Stimulated activated CD8-positive, alpha-beta memory T cell treated with anti-CD3 and anti-CD28 coated beads, Interleukin-4, amount 100 ng/mL, for 1 hour (primary cell): ENCODE measurements at places on chromosomes 13 and 19.

DNA sequence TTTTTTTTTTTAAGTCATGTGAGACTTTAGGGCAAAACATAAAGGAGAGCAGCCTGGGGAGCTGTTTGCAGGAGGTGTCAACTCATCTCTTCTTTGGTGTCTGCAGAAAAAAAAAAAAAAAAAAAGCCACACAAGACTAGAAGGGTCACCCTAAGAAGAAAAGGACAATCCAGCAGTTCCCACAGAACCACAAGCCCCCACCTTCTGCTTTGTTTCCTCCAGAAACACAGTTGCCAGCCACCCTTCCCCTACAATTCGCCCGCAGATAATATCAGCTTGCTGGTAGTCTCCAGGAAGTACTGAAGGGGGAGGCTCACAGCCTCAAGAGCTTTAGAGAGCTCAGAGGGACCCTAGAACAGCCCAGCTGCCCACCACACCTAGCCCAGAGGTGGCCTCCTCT is 22.3 kb upstream of the ZBTB7A start:
- DNase-seq = no peak

GRCh38 chr13:73715911-73716510 is 418.2 kb downstream of the KLF12 start:
- DNase-seq = no peak

- DNase-seq = no peak
These were observed 7.2 kb downstream of the SIN3B start for GRCh38 chr19:16836115-16837034.

- DNase-seq = no peak
These were observed 200.2 kb downstream of the COL4A1 start for GRCh38 chr13:110106726-110107125.

DNA sequence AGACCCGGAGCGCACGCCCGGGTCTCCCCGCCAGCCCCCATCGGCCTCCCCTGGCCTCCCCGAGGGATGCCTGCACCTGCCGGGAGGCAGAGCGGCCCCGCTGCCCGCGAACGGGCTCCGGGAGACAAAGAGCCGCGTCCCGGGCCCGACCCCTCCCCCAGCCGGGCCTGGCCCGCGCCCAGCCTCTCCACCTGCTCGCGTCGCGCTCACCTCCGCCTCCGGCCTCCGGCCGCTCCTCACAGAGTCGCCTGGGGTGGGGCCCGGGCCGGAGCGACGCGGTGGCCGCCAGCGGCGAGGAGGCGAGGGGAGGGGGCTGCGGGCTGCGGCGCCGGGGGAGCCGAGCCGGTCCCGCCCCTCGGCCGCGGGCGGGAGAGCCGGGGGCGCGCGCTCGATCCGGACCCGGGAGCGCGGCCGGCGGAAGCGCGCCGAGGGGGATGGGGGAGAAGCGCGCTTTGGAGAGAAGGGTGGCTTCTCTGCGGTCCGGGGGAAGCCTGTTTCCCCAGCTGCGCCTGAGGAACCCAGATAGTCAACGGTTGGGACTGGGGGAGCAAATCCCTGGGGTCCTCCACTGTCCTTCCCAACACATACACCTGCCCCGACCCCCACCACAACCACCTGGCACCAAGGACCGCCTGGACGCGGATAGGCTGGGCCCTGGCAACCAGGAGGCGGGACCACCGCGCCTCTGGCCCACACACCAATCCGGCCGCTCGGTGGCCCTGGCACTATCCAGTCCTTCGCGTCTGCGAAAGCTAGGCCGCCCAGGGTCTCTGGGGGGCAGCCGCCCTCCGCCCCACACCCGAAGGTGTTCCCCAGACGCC is at the start of gene PRR36:
Gene PRR36, minus strand, starts transcription at position 315 of the 821 bp plus-strand sequence. CDS start 701 bp downstream, outside the sequence.
- DNase-seq = no peak

DNA sequence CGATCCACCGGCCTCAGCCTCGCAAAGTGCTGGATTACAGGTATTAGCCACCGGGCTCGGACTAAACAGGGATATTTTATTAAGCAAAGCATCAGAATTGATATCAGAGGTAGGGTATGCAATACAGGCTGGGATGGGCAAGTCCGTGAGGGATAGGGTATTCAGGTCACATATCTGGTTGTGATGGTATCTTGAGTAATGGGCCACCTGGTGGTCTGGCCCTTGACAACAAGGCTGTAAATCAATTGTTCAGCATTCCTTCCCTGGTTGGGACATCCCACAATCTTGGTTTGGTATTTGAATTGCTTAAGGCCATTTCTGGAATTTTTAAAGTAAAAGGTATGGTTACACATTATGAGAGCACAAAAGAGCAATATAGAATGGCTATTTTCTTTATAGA is 1588.0 kb downstream of the SLITRK1 start:
- no peak for DNase-seq

- no peak for DNase-seq
These were observed 38.3 kb downstream of the PEX11G start for GRCh38 chr19:7450243-7451223.

DNA sequence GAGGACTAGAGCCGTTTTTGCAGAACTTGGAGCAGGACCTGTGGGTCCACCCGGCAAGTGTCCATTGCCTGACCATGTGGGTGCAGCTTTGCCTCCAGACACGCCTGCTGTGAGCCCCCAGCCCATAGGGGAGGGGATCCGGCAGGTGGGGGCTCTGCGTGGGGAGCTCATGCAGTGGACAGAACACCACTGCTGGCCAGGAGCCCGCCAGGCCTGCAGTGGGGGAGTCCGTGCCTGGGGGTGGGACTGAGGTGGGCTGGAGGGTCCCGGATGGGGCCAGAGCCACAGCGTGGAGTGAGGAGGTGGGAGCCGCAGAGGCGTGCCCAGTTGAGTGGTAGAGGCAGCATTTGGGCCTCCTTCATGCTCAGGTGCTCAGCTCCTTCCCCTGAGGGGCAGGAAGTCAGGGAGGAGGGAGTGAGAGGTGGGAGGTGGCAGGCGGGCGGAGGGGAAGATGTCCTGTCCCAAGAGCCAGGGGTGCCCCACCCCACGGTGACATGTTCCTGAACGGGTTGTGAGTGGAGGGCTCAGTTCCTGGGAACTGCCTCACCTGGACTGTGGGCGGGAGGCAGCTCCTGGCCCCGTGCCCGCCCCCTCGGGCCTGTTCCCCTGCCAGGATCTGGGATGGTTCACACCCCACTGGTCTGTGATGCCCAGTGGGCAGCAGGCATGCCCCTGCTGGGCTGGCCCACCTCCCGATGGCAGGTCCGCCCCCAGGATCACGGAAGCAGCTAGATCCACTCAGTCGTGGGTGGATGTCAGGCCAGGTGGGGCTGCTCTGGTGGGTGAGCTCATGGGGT is 8.8 kb downstream of the ADAT3 start:
- DNase-seq = no peak

GRCh38 chr13:60922576-60923231 is 492.9 kb downstream of the PCDH20 start:
- DNase-seq = no peak

- DNase-seq = no peak
These were observed 107.8 kb downstream of the SGCG start for GRCh38 chr13:23288564-23288963.

DNA sequence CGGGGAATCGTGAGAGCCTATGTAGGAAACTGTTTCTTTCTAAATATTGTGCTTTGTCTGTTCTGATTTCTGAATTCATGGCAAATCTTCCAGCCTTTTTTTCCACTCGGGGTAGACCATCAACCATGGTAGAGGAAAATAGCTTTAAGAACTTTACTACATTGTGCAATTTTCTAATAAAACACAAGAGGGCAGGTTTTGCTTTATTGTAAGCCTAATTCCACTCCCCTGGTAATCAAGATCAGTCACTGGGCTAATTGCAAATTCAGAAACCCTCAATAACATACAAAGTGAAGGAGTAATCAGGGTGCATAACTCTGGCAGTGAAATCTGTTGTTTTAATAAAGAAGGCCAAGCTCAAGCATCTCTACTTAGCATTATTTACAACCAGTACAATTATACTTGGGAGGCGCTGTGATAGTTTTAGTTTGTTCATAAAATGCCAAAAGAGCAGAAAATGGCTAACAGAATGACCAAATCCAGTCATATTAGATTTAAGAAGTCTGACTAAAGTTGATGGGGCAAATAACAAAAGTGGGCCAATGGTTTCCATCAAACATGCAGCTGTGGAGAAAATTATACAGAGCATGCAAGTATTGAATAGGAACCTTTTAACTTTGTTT is 43.8 kb downstream of the DCT start:
- DNase-seq = no peak

- peak; percentile 30 for DNase-seq
These were observed 2.6 kb upstream of the CACNG7 start for GRCh38 chr19:53906211-53907192.

DNA sequence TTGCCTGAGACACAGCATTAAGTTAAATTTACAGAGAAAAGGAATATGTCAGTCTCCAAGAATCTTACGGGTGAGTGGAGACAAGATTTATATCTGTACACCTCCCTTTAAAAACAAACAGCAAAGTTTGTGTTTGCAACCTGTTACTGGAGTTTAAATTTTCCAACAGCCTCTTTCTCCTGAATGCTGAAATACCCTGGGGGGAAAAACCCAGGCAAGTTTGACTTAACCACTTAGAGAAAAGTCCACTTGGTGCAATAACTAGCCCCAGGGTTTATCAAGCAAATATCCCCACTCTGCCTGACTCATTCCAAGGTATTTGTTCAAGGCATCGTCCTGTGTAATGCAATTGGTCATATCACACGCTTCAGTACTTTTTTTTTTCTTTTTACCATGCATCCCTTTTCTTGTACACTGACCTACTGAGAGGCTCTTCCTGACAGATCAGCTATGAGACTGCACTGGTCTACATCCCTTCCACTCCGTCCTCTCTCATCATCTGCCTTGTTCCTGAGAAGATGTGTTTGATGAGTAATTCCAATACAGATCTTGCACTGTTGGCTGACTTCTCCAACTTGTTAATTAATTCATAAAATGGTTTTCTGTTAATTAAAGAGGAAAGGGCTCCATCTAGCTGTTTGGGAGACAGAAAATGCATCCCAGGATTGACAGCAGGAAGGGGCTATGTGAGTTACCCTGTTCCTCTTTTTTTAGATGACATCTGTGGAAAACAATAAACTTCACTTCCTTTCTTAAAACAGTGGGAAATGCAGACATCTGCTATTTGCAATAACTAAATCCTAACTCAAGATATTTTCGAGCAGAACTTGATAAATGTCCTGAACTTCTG is 212.5 kb upstream of the IRS2 start:
- DNase-seq = no peak

DNA sequence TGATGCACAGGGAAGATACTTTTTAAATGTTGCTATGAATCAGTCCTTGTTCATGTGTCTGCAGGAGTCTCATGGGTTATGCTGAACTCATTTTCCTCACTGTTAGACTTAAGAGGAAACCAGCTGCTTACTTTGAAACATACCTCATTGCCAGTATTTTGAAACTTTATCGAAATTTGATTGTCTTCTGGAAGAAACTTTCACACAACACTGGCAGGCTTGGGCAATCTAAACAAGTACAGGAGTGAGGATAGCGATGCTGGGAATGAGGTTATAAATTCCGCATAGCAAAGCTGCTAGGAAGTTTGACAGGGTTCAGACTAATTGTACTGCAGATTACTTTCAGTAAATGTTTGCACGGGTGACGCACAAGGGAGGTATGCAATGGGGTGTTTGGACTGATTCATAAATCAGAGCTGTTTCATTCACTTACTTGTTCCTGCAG is 245.7 kb downstream of the DNAJC15 start:
- DNase-seq = no peak
